NCI-H2171 treated with DMSO at 0.1 percent for 48 hours (cell line): ENCODE measurements at places on chromosomes 2 and 18.

- no peak for DNase-seq
These were observed 16.2 kb downstream of the SERPINB4 start for GRCh38 chr18:63627819-63628218.

GRCh38 chr2:73290049-73290839 is 3.1 kb downstream of the EGR4 start:
- peak; percentile 68 for DNase-seq

DNA sequence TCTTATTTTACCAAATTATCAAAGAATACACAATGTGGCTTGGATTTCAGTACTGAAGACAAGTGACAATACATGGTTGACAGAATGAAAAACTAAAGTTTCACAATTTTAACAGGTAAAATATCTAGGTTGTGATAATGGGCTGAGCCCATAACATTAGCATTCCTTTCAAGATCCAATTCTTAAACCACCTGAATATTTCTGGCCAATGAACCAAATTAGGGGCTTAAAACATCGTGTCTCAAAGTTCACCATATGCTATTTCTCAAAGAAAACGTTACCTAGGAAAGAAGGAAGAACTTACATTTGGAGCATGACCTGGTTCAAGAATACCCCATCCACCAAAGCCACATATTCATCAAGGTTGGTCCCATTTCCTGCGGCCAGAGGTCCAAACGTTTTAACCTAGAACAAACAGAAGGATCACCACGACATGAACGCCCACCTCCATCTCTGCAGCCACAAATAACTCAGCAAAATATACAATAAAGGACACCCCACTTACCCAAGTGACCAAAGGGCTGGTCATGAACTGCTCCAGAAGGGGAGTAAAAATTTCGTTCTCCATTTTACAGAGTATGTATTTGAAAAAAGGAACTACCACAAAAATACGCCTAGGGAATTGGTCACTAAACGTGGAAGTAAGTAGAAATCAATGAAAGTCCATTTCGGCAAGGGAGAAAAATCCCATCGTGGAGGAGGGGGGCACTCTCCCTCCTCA is 984 bp downstream of the CCDC88A start:
- peak; percentile 47 for DNase-seq

DNA sequence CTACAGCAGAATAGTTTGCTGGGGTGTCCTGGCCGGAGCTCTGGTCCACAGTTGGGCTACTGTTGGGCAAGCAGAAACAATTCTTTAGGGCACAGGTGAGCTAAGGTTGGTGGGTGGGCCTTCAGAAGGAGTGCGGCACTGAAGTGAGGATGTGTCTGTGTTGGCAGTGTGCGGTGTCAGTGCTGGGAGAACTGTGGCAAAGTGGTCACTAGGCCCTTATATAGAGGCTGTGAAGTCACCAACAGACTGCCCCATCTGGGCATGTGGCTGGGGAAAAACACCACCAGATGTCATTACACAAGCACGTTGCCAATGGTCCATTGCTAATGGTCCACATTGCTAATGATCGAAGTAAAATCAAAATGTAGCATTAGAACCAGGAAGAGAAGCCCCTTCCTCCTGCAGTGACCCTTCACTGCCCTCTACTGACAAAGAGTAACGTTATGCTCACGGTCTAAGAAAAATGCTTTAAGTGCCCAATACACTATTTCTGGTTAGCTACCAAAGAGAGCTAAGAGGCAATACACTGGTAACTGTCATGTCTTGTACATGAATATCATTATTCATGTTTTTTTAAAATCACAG is 21.3 kb downstream of the SCN1A start:
- DNase-seq, result peak; percentile 44

GRCh38 chr2:128450211-128451024 is 131.8 kb upstream of the HS6ST1 start:
- DNase-seq, result no peak

DNA sequence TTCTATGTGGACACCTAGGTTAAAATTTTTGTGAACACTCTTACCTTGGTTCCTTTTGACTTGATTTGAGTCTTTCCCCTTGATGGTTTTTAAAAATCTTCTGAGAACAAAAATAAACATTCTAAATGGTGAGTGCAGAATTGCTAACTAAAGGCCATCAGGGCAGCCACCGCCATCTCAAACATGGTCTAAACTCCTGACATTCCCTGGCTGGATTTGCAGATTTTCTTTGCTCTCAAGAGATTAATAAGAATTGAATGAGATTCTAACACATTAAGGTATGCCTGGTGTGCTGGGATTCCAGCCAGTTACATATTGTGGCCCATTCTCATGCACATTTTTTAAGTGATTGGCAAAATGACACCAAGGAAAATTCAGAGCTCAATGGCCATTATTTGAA is 17.2 kb upstream of the CTDP1 start:
- no peak for DNase-seq

GRCh38 chr2:8229546-8229986 is 452.3 kb upstream of the ID2 start:
- DNase-seq, result peak; percentile 46

DNA sequence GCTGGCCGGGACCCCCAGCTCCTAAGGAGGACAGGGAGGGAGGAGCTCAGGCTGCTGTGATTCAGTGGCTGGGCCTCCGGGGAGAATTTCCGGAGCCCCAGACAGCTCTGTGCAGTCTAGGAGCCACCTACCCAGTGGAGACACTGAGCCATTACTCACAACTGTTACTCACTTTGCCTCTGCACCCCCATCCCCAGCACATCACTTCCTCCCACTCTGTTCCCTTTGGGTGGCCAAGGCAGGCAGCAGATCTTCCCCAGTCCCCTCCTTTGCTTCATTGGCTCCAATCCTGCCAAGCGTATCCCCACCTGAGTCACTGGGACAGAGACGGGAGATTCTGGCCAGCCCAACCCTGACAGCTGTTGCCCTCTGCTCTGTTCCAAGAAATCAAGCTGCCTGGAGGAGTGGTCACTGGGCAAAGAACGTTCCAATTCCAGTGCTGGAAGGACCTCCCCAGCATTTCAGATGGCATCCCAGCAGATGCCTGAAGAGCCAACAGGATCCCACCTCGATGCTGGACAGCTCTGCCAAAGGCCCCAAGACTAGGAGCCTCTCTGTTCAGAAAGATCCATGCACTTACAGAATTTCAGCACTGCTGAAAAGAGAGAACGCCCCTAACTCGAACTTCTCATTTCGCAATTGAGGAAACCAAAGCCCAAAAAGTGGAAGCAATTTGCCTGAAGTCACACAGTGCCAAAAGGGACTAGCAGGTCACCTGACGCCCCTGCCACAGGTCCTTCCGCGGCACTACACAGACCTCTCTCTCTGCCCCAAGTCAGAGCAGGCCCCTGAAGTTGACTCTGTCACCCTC is 68.3 kb downstream of the TNS1 start:
- no peak for DNase-seq

DNA sequence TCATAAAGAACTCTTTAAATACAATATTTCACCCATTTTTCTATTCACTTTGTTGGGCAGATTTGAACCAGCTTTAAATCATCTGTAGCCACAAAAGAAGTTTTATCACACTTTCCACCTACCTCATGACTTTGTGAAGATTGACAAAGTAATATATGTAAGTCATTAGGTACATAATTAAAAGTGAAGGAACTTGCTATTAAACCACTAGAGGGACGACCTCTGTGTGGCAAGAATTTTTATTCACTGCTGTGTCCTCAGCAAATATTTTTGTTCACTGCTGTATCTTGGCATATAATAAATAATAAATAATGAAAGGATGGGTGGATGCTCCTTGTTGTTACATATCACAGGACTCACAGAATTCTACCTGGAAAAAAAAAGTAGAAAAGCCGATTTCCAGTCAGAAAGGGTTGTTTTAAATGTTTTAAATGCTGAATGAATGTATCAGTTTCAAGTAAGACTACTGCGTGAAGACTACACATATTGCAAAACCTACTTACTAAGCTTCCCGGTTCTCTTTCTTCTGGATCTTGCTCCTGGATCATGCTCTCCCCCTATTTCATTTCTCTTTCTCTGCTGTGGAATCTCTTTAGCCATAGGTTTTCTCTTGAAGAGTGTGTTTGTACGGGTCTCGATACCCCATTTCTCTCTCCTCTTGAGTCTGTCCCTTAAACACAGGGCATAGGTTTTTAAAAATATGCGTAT is 44.8 kb downstream of the KCMF1 start:
- DNase-seq, result no peak

GRCh38 chr2:44459739-44460138 is 98.0 kb downstream of the CAMKMT start:
- DNase-seq, result no peak

DNA sequence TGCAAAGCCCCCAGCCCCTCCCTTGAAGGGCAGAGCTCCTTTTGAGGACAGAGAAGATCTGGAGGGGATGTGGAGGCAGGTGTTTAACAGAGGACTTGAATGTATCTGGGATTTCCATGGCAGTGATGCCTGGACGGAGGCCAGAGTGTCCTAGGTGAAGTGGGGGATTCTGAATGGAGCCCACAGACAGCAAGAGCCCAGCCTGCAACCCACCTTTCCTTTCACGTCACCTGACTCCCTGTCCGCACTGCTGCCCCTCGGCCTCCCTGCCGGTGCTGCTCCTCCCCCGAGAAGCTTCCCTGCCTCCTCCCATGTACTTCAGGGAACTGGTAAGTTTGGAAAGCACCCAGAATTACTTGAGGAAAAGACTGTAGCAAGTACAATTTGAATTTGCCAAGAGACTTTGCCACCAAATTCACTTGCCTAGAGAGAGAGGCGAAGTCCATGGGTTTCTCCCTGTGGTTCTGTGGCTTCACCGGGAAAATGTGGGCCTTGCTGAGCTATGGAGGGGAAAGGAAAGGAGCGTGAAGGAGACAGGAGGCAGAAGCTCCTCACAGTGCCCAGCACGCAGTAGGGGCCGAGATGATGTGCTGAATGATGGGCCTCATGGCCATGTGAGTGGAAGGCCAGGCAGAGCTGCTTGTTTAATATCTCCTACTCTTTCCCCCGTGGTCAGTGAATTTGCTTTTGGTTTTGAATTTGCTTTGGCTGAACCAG is 13.9 kb upstream of the ASPRV1 start:
- DNase-seq, result no peak

DNA sequence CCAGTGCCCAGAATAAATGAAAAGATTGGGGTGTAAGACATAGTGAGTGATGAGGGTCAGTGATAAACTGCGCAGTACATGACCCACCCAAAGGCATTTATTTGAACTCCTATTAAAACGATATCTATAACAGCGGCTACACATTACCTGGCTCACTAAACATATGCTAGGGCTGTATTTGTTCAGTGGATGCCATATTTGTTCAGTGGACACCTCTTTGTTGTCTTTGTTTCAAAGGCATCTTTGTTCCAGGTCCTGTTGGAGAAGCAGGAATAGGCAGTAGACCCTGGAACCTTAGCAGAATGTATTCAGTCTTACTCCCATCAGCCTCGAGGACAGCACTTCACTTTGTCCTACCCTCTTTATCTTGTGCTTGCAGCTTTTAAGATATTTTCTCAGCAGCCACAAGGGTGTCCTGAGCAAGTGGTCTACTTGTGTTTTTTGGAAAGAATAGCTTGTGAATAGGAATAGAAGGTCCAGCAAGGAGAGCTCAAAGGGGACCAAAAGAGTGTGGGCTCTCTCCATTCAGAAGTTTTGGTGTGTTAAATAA is 650.8 kb upstream of the FANCL start:
- DNase-seq, result no peak

DNA sequence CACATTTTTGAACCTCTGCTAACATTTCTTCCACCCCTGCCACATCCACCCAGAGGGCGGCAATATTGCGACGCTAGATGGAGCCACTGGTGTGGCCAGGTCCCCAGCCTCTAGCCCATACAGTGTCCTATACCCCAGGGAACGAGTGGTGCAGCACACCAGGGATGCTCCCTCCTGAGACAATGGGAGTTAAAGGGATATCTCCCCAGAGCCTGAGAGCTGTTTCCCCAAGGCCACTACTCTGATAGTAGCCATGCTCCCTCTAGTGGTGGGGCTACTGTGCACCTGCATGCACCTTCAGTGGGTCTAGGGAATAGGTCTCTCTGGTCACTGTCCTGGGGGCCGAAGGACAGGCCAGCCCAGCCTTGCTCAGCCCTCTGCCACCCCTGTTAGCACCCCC is 336.4 kb upstream of the FSHR start:
- DNase-seq, result no peak

DNA sequence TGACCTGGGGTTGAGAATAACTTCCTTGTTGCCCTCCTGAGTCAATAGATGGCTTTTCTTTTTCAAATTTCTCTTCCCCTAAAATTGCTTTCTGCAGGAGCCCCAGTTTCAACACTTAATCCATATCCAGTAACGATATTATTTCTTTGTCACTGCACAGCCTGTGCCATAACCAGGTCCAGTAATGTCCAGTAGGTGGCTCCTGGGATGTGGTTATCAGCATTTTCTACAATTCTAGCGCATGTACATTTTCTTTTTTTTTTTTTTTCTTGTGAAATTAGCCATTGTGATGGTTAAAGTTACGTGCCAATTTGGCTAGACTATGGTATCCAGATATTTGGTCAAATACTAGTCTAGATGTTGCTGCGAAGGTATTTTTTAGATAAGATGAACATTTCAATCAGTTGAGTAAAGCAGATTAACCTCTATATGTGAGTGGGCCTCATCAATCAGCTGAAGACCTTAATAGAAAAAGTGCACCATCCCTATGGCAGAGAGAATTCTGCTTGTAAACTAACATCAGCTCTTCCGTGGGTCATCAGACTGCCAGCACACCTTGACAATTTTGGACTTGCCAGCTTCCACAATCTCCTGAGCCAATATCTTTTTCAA is 72.9 kb upstream of the SCG2 start:
- DNase-seq, result no peak

DNA sequence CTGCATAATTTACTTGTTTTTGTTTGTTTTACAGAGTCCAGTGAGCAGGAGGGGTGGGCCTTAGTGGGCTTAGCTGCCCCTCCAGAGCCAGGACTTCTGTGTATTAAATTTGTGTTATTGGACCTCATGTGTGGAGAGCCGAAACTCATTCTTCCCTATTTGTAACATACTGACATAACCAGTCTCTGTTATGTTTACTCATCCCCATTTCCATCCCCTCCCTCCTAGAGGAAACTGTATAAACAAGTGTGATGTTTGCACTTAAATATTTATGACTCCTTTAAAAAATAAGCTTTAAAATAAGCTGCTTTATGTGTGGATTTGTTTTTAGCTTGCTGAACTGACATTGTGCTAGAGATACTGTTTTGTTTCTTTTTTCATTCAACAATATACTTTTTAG is 13.8 kb downstream of the ZNF512 start:
- DNase-seq, result no peak

DNA sequence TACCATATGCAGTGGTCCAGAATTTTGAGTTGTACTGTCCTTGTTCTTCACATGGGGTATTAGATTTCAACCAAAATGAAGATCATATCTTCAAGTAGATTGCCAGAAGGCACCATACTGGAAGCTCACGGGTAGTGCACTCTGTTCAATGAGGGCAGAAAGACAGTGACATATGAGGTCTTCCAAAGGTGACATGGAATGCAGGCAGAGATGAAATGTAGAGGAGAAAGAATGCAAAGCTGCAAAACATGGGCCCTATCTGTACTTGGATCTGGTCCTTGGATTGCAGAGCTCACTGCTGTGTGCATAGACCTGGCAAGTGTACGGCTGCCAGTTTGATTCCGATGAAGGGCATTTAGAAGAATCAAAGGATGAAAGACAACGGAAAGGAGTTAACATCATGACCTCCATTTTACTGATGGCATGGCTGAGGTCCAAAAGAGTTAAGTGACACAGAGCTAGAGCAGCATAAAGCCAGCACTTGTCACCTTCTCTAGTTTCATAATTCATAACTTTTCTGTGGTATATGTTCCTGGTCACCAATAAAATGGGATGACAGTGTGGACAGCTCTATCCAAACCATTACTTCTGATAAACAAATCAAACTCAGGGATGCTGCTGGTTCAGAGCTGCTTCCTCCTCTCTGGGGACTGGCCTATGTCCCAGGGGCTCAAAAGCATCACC is 64.7 kb downstream of the BCL2 start:
- peak; percentile 21 for DNase-seq
